NCI-H1436 treated with DMSO at 0.1 percent for 48 hours (cell line): ENCODE measurements at places on chromosomes 11 and 22.

DNA sequence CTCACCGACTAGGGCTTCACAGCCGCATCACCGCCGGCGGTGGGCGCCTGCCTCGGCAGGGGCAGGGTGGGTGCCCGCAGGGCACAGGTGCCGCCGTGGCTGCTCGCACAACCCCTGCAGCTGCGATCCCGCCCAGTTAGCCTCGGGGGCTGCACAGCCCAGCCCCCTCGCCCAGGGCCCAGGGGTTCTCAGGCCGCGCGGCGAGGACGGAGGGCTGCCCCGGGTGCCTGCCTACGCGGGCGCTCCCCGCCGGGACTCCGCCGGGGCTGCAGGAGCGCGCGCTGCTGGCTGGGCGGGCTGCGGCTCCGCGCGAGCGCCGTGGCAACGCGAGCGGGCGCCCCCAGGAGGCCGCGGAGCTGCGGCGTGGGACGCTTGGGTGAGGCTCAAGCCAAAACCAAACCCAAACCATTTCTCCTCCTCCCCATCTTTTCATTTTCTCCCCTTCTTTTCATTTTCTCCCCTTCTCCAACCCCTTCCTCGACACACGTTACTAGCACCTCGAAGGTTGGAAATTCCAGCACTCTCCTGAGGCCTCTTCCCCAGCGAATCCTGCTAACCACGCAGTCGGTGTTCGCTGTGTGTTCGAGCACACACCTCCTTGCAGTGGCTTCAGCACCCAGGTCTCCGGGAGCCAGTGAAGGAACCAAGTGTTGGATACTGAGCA lies at the start of gene MICAL3:
Gene MICAL3, minus strand, starts transcription at position 286 of the 664 bp plus-strand sequence. CDS start 117,749 bp downstream, outside the sequence.
- no peak for DNase-seq

GRCh38 chr22:36375071-36375980 lies 12.4 kb downstream of the MYH9 start:
- no peak for DNase-seq

GRCh38 chr11:125202977-125203376 lies 38.4 kb downstream of the PKNOX2 start:
- DNase-seq, result no peak

DNA sequence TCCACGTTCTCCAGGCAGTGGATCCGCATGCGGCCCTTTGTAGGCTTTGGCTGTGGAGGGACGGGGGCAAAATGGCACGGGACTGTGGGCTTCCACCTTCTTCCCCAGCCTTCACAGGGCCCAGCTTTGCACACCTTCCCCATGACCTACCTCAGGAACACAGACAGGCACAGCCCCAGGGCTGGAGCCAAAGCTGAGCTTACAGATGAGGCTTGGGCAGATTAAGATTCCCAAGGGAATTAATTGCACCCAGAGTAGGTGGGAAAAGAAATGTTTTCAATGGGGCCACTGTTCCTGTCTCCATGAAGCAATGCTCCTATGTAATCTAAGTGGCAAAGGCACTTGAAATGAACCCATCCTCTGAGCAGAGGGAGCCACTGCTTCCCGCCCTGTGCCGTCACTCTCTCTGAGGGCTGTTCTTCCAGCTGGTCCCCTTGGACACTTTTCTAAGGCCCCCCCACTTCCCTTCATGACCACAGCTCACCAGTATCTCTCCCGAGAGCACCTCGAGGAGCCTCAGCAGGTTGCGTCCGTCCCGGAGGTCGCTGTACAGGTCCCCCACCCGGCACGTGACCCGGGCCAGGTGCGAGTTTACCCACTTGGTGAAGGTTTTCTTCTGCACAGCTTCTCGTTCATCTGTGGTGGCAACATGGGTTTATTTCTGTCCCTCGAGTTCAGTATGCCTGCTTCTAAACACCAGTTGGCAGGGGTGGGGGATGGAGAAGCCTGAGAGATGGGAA lies 13.5 kb downstream of the SPTBN2 start:
- no peak for DNase-seq

- DNase-seq, result no peak
These were observed 95.5 kb upstream of the TENM4 start for GRCh38 chr11:79536155-79536917.

DNA sequence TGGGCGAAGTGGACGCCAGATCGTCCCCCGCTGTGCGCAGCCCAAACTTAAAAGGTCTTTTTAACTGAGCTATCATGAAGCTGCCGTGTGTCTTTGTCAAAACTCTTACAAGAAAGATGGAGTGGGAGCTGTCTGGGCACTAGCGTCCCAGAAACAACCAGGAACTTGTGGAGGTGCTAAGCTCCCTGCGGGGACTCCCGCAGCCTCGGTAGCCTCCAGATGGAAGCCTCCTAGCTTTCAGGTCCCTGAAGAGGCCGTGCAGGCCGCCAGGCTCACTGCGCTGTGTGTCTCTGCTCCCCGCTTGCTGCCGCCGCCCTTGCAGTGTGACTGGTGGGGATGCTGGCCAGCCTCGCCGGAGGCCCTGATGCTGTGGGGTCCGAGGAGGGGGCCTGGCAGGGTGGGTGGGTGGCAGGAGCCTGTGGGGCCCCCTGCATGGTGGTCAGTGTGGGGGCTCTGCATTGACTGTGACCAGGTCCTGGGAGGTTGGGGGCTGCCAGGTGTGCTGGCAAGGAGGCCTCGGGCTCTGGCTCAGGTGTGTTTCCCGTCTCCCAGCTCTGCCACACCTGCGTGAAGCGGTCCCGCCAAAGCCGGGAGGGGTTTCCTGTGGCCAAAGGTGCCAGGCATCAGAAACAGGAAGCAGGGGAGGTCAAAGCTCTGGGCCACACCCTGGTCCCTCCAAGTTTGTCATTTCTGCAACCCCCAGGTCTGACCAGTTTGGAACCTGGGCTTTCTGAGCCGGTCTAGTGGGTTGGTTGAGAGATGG lies 1.2 kb downstream of the TRABD start:
- no peak for DNase-seq

DNA sequence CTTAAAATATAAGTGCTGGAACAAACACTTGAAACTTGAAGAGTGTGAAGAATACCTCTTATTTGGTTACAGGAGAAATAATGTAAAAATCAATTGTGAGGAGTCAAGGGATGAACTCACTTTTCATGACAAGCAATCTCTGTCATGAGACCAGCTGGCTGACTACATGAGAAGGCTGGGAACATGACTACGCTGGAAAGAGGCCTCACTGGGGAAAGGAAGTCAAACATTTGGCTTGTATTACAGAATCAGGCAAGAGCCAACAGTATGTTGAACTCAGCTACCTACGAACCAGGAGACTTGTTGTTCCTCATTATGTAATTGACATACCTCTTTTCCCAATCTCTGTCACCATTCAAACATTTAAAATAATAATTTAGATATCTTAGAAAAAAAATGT lies 14.4 kb downstream of the DCDC1 start:
- DNase-seq, result no peak

DNA sequence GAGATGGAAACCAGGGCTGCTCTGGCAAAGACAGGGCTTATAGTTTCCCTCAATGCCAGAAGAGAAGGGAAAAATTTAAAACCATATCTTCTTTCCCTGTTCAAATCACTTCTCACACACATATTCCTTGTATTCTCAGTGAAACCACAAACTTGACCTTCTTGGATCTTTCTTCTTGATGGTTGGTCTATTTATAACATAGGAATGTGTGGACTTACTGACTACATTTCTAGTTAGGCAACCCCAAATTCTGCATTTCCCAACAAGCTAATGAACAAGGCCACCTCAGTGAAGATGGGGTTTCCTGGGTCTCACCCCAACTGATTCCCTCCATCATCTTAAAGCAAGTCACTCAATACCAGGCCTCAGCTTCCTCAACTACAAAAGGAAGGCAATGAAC lies 3.8 kb upstream of the QSER1 start:
- no peak for DNase-seq

DNA sequence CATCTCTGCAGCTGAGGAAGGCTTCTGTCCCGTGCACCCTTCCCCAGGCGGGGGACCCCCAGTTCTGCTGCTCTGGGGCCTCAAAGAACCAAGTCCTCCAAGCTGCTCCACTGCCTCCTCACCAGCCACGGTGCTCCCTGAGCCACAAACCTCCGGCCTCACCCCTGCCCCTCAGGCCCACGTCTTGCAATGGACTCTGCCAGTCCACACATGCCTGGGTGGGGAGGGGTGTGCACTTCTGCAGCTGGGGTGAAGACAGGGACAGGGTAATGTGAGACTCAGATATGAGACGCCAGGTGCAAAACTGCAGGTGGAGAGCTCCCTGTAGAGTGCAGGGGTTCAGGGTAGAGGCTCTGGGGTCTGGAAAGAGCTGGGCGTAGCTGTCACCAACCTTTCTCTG lies 3.2 kb upstream of the PTDSS2 start:
- DNase-seq, result no peak

DNA sequence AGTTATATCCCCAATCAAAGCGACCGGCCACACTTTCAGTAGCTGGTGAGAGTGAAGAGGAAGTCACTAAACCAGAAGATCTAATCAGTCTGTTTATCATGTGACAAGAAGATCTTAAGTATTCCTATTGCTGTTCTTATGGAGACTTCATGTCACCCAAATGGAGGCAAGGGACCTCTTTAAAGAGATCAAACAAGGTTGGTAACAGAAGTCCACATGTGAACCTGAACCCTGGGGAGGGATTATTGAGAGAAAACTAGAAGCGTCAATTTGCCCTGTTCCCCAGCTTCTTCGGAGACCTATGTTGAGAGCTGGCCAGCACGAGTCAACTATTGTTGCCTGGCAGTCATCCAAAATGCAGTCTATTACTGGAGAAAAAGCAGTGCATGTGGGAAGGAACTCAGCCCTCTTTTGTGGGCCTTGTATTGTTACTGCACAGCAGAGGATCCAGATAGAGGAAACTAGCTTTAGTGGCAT lies 76.9 kb upstream of the CTSC start:
- no peak for DNase-seq

DNA sequence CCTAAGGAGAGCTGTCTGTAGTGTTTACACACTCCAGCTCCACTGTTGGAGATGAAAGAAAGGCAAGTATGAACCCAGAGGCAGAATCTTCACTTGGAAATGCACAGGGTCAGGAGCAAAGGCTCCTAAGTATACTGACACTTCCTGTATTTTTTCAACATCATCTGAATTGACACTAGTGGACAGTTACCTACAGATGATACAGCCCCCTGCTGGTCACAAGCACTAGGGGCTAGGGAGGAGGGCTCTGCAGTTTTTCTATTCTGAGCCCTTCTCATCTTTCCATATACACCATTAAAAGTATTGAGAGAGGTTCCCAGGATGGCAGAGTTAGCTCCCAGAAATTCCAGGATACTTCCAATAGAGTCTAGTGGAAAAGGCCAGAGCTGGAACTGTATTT lies 290.3 kb upstream of the API5 start:
- no peak for DNase-seq

DNA sequence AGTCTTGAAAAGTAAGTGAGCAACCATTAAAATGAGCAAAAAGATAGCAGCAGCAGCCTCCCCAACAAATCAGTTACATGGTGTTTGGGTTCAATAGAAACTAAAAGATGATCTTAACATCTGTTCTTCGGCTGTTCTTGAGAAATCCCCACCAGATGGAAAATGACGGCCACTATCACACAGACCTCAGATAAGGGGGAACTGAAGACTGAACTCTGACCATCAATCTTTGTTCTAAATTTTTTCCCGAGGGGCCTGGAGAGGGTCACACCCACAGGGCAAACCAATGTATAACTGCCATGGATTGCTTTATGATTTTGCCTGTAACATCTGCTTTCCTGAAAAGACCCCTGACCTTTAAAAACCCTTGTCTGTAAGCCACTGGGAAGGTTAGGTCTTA lies 624.8 kb upstream of the KIRREL3 start:
- no peak for DNase-seq

DNA sequence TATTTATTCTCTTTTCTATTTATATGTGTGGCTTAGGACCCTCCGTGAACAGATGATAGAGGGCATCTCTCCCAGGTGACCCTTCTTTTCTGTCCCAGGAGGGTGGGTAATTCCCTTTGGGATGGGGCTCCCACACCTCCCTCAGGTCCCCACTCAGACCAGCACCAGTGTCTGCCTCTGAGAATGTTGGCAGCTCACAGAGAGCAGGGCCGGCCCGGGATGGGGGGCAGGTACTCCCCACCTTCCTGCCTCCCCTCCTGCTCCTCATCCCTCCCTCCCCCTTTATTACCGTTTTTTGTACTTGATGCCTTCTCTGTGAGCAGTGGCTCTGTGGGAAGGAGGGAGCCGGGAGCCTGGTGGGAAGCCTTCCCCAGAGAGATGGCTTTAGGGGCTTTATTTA lies 4.8 kb upstream of the HINFP start:
- no peak for DNase-seq

DNA sequence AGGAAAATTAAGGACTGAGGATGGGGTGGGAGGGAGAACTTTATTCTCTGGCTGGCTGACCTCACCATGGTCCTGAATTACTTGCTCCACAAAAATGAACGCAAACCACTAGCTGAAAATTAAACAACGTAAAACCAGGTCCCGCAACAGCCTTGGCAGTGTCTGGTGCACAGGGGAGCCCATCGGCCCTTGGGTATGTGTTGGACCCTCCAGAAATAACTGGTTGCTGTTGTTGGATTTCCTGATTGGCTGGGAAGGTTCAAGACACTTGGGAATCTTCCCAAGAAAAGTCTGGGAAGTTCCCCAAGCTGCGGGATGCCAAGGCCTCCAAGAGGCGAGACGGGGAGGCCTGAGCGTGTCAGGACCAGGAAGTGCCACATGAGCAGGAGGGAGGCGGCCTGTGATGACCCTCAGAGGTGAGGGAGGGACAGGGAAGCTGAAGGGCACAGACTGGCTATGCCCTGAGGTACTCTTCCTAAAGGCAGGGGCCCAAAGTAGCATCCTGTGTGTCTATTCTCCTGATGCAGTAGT lies 10.4 kb upstream of the RASL10A start:
- no peak for DNase-seq

DNA sequence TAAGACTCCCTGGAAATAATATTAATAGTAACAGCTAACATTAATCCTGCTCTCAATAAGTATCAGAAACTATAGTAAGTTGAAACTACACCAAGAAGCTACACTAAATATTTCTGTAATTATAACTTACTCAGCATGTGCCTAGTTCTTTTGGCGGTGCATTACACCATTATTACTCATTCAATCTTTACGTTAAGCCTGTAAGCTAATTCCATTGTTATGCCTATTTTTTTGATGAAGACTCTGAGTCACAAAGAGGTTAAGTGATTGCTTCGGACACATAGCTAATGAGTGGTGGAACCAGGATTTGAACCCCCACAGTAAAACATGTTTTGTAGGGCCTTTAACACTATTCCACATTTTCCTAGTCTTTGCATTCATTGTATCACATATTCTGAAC lies 111.6 kb downstream of the RASSF10 start:
- no peak for DNase-seq
